ENCODE measurements at places on chromosomes 11 and 22.
A peak's percentile ranks its signal among the peaks of the same experiment; 100 is the strongest.

DNA sequence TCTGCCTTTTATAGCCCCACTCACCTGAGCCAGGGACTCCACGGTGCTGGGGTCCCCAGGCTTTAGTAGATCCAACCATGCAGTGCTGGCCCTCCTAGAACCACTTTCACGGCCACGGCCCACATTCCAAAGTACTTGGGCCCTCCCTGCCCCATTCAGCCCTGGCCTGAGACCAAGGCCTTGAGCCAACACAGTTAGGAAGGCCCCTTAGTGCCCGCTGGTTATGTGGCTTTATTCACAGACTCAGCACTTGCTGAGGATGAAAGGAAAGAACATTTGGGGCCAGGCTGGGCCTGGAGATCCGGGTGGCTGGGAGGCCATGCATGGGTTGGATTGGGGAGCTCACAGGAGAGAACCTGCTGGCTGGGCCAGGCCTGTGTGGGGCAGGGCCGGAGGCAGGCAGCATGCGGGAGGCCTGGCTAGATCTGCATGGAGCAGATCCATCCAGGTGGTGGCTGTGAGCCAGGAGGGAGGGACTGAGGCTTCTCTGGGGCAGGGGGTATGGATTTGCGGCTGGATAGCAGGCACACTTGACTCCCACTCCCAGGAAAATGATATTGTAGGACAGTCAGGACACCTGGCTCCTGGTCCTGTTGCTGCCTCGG lies 12.6 kb downstream of the CHRM1 start:
- DNase-seq: no peak

DNA sequence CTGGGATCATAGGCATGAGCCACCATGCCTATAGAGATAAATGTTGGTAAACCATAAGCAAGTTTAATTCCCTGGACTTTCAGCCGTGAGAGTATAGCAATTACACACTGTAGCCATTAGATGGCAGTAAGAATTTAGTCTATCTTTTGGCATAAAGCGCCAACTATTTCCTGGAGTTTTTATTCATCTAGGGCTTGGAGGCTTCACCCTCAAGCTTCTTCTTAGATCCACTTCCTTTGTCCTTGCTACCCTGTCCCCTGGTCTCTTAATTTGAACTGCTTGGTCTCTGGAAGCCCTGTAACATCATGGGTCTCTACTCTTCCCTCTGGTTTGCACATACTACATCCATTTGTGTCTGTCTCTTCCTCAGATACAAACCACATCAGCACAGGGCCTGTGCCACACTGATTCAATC lies 38.2 kb downstream of the OR10A6 start:
- DNase-seq: peak; percentile 71

GRCh38 chr11:63518548-63518947 lies 12.7 kb downstream of the LGALS12 start:
- DNase-seq: no peak

DNA sequence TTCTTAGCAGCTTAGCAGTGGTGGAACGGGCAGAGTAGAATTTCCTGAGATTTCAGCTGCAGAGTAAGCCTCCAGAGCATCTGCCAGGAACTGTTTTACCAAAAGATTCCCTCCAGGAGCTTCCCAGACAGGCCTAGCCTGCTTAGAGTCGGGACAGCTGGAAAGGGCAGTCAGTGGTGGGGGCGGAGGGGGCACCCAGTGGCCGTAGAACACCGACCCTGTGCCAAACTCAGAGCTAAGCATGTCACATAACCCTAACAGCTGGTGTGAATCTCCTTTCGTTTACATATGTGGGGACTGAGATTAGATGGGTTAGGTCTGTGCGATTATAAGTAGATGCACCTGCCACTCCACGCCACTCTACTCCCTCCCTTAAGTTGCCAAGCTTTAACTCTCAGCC lies 80.0 kb upstream of the CRTAM start:
- no peak for DNase-seq

- DNase-seq: no peak
Observed at GRCh38 chr22:38748487-38749136, 7.2 kb downstream of the SUN2 start.

- DNase-seq: no peak
Observed at GRCh38 chr11:80843266-80843974, 1402.6 kb upstream of the TENM4 start.

GRCh38 chr11:106014620-106015019 lies 7.4 kb downstream of the MSANTD4 start:
- DNase-seq: no peak

DNA sequence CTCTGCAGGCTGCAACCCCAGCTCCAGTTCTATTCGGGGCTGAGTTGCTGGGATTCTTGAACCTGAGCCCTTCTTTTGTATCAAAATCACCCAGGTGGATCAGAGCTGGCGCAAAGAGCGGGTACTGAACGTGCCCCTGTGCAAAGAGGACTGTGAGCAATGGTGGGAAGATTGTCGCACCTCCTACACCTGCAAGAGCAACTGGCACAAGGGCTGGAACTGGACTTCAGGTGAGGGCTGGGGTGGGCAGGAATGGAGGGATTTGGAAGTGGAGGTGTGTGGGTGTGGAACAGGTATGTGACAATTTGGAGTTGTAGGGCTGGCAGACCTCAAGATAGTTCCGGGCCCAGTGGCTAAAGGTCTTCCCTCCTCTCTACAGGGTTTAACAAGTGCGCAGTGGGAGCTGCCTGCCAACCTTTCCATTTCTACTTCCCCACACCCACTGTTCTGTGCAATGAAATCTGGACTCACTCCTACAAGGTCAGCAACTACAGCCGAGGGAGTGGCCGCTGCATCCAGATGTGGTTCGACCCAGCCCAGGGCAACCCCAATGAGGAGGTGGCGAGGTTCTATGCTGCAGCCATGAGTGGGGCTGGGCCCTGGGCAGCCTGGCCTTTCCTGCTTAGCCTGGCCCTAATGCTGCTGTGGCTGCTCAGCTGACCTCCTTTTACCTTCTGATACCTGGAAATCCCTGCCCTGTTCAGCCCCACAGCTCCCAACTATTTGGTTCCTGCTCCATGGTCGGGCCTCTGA lies 3.8 kb downstream of the FOLR1 start:
- no peak for DNase-seq

GRCh38 chr11:120219938-120220746 lies 9.3 kb downstream of the OAF start:
- no peak for DNase-seq

GRCh38 chr11:115530752-115531151 lies 26.5 kb upstream of the CADM1 start:
- DNase-seq: no peak

- no peak for DNase-seq
Observed at GRCh38 chr11:95700471-95700817, 89.1 kb downstream of the FAM76B start.

DNA sequence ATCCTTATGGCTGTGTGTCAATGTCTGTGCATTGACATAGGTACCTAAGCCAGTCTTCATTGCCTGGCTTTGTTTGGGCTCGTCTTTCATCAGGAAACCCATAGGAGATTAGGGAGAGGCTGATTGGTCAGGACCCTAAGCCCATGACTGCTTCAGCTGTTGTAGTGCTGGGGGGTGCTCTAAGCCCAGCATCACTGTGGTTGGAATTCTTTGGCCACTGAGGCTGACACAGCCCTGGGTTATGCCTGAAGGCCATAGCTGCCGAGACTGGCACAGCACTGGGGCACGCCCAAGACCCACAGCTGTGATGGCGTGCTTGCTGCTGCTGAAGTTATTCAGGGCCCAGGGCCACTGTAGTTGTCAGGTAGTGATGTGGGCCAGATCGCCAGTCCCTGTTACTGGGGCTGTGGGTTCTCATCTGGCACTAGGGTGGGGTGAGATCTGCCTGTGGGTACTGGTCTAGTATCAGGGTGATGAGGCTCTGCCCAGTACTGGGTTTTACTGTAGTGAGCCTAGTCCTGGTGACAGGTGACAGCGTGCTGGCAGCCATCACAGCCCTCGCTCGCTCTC lies 4.9 kb downstream of the USP18 start:
- no peak for DNase-seq

DNA sequence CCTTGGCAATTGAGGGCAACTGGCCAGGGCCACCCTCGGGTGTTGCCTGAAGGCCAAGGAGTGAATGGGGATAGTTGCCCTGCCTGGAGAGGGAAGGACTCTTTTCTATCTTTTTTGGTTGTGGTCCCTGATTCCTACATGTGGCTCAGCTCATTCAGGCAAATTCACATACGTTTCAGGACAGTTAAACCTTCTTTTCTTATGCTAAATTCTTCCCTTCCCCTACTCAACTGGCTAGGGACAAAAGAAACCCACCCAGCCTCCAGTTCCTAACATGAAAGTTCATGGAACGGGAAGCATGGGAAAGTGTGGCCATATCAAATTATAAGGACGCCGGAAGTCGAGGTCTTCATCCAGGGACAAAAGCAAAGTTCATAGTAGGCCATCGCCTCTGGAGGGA lies 26.3 kb upstream of the APLNR start:
- DNase-seq: no peak

DNA sequence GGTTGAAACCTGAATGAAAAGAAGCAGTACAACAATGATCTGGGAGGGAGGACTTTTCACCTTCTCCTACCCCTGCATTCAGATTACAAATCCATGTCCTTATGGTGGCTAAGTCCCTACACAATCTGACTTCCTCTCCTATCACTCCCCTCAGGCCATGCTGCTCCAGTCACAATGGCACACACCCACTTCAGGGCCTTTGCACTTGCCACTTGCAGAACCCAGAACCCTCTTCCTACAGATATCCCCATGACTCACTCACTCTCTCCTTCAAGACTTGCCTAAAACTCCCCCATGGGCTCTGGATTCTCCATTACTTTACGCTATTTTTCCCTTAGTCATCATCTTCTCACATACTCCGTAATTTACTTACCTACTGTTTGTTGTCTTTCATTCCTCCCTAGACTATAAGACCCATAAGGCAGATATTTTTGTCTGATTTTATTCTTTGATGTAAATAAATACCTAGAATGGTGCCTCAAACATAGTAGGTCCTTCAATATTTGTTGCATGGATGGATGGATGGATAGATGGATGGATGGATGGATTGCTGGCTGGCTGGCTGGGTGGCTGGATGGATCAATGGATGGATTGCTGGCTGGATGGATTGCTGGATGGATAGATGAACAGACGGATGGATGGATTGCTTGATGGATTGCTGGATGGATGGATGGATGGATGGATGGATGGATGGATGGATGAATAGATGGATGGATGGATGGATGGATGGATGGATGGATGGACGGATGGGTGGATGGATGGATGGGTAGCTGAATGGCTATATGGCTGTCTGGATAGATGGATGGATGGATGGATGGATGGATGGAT lies 94.7 kb upstream of the NAV2 start:
- DNase-seq: no peak

GRCh38 chr22:17537155-17537554 lies 26.1 kb upstream of the SLC25A18 start:
- no peak for DNase-seq

- no peak for DNase-seq
Observed at GRCh38 chr22:49022816-49023160, 804.9 kb downstream of the BRD1 start.

DNA sequence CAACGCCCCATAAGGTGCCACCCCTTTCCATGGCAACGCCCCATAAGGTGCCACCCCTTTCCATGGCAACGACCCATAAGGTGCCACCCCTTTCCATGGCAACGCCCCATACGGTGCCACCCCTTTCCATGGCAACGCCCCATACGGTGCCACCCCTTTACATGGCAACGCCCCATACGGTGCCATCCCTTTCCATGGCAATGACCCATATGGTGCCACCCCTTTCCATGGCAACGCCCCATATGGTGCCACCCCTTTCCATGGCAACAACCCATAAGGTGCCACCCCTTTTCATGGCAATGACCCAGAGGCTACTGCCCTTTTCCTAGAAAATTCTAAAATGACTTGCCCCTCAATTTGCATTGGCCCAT lies 72.1 kb downstream of the BRD1 start:
- no peak for DNase-seq

GRCh38 chr22:39021552-39022250 lies 774 bp downstream of the APOBEC3D start:
- DNase-seq: no peak

DNA sequence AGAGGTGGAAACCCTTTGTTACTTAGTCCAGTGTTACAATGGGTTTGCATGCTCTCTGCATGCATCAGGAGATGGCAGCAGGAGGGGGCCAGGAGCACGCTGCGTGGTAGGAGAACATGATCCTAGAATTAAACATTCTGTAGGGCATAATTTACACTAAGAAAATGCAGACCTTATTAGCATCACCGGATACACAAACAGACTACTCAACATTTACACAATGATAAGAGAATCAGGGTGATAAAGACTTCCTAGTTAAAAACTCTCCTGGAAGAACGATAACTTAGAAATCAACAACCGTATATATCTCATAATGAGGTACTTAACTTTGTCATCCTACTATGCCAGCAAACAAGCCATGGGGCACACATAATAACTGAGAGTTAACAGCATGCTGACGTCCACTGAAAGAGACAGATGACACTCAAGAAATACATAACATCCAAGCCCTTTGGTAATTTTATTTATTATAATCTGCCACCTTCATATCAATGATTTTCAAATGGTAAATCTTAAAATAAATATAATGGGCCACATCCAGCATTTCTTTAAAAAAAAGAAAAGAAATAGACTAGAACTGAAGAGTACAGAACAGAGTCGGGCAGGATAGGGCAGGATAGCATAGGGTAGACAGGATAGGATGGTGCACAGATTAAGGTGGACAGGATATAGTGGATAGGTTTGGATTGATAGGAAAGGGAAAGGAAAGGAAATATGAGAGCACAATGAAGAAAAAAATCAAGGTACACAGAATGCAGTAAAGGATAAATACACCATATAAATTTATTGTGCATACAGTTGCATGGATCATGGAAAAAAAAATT lies 27.5 kb downstream of the CADM1 start:
- DNase-seq: no peak

- no peak for DNase-seq
Observed at GRCh38 chr11:96827164-96827563, 437.4 kb downstream of the JRKL start.

GRCh38 chr11:16976379-16976778 lies 37.8 kb downstream of the PLEKHA7 start:
- no peak for DNase-seq

DNA sequence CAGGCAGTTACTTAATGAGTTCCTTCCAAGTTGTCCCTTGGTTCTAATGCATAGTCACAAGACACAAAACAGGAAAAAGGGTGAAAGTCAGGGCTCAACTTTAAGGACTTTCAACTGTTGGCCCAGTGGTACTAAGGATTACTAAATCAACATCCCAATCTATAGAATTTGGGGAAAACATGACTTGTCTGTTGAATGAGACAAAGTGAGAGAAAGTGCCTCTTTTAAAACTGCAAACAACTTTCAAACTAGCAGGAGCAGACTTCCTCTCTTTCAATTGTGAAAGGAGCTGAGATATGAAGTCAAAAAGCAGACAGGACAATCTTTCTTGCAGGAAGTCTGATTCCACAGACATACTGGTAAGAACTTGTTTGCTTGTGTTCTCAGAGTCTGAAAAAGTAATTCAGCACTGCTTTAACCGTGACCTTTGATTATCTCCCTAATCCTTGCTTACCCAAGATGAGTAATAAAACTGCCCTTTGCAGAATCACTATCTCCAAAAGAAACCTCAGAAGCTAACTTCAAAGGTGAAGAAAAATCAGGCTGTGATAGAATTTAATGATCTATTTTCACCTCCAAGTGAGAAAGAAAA lies 960.7 kb upstream of the RAG2 start:
- DNase-seq: no peak

- no peak for DNase-seq
Observed at GRCh38 chr11:73213196-73214143, 4.6 kb upstream of the P2RY2 start.

GRCh38 chr11:71342116-71342515 lies 89.7 kb upstream of the SHANK2 start:
- no peak for DNase-seq

- no peak for DNase-seq
Observed at GRCh38 chr11:35873721-35874120, 70.1 kb upstream of the LDLRAD3 start.

Measured in HS-5 (cell line).